ENCODE measurements at places on chromosomes 1 and 21. TPM values are rescaled to one million over a fixed set of nuclear protein-coding genes. Genes with fewer than 3 reads are reported as not detected.

MSH4 gene
- polyA plus RNA-seq: 0.60 TPM

PLEKHN1 gene
- 0.20 TPM for polyA plus RNA-seq

NAV1 gene
- polyA plus RNA-seq: 21.6 TPM

BRDT gene
- polyA plus RNA-seq: not detected

DNA sequence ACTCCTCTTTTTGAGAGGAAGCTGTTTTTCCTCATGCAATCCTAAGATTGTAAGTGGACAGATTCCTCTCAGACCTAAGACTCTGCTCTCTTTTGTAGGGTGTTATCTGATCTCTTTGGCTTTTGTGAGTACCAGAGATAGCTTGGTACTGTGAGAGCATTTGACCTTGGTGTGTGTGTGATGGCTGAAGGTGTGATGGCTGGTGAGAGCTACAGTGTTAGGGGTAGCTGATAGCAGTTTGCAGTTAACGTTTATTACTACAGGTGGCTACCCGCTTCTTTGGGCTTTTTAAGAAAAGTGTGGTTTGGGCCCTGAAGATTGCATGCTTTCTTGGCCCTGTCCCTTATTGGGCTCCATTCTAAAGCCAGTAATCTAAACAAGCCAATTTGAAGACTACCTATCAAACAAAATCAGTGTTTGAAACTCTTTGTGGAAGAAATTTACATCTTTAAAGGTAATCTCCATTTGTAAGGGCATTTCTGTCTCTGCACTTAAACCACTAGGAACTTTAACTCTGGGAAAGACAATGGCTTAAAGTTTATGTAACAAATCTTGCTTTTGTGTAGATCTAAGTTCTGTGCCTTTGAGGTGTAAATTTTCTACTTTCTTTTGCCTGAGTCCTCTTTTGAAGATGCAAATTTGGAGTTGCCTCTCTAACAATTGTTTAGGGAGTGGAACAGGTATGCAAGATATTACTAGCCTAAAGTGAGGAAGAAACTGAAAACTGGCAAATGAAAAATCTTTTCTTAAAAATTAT lies 85.3 kb upstream of the SERBP1 start:
- no peak for DNase-seq

DNA sequence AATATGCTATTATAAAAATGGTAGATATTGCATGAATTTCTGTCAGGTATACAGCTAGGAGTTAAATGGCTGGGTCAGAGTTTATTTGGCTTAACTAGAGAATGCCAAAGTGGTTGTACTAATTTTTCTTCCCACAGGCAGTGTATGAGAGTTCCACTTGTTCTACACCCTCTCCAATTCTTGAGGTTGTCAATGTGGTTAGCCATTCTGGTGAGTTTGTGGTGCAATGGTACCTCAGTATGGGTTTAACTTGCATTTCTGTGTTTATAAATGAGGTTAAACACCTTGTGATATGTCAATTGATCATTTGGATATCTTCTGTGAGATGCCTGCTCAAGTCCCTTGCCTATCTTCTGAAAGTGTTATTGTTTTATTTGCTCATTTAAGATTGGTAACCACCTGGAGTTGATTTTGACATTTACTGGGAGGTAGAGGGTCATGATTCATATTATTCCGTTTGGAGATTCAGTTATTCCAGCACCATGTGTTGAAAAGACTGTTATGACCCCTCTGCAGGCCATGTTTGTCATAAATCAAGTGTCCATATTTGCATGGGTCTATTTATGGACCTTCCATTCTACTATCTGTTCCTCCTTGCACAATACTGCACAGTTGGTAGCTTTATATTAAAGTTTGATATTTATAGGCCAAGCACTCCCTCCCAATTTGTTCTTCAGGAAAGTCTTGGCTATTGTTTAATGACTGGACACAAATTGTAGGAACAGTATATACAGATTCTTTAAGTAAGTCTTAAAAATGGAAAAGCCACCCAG lies 5.8 kb downstream of the FALEC start:
- no peak for DNase-seq

DNA sequence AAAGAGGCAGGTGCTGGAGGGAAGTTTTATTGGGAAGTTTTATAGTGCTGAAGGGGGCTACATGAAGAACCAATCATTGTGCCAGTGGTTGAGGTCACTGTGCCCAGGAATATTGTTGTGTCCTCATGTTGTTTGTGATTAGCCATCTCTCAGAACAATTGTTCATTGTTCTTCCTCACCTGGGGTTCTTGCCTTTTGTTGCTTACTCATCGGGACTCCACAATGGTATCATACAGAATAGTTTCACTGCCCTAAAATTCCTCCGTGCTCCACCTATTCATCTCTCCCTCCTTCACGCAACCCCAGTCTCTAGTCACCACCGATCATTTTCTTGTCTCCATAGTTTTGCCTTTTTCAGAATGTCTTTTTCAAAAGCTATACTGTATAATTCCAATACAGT lies 38.9 kb upstream of the CDC14A start:
- no peak for DNase-seq

GRCh38 chr1:171397851-171398469 lies 84.0 kb downstream of the FMO4 start:
- no peak for DNase-seq

- peak; percentile 67 for DNase-seq
Measured at GRCh38 chr1:182069028-182069466, 7.5 kb upstream of the ZNF648 start.

DNA sequence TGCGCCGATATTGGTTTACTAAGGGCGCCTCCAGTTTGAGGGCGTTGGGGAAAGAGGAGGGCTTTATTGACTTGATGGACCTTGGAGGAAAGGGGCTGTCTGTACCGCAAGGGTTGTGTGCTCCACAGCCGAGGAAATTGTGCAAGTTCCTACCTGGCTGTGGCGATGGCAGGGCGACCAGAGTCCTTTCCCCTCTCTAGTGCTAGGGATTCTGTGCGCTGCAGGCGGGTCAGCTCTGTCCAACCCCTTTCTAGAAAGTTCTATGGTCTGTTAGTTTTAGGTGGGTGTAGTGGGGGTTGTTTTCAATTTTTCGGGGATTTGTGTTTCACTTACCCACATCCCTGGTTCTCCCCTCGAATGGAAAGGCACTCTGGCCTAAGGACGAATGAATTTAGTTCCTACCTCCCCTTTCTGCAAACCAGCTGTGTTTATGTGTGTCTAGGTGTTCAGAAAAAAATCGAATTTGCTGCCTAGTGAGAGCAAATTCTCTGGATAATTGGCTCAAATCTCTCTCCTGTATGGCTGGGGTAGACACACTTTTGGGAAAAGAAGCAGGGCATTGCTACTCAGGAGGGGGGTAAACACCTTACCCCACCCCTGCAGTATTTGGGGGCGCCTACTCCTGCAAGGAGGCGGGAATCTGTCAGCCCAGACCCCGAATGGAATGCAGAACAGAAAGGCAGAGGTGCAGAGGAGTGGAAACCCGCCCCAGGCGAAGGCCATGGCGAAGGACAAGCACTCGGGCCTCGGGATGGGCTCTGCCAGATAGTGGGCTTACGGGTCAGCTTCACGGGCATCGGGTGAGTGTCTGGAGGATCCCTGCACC lies 2.0 kb downstream of the DMBX1 start:
- no peak for DNase-seq

- no peak for DNase-seq
Measured at GRCh38 chr1:119419109-119419508, 4.2 kb downstream of the HSD3B2 start.

DNA sequence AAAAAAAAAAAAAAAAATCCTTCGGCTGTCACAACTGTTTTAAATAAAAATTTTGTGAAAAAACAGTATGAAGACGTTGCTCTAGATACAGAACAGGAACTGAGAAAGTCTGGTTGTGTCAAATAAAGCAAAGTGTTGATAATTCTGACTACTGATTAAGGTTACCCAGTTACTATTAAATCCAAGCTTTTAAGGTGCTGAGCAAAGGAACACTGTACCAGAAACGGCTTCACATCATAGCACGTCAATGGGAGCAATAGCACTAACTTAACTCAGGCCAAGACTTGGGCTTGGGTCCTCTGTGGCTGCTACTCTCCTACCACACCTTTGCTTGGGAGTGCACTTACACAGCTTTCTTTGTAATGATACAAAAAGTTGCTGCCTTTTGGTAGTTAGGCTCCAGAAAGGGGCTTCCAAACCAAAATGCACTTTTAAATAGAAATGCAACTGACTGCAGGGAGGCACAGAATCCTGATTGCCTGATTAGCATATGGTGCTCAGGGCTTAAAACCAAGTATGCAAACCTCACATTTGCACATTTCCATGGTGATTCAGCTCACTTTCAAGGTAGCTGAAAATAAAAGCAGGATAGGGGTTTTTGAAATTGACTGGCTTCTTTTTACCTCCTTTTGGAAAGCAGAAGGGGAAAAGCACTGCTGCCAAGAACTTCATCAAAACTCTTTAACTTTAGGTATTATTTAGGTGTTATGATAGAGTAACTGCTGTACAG lies 6.3 kb downstream of the MCL1 start:
- no peak for DNase-seq

DNA sequence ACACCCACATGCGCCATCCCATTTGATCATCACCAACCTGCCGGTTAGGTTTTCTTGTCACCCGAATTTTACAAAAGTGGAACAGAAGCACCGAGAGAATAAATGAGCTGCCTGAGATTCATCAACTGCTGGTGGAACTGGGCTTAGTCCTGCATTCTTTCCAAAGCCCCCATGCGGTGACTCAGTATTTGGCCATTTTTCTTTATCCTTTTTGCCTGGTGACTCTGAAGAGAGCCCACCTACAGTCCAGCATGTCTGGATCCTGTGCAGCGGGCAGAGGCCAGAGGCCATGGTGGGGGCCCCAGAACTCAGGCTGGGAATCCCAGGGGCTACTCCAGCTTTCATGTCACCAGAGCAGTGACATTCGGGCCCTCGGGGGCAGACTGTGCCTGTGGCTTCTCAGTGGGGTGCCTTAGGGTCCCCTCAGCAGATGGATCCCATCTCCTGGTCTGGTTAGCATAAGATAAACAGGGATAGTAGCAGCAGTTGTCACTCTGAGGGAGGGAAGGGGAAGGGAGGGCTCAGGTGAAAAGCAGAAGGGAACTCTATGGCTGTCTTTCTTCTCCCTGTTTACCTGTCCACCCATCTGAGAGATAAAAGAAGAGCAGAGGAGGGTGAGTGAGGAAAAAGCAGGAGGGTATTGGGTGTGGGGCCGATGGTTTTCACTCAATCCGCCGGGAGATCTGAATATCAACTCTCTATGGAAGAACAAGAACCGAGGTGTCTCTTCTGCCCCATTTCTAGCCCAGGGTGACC lies 63.2 kb downstream of the KIF26B start:
- DNase-seq: no peak

- DNase-seq: no peak
Measured at GRCh38 chr1:53547231-53547790, 88.1 kb downstream of the DMRTB1 start.

GRCh38 chr21:45248301-45248892 lies 39.3 kb downstream of the POFUT2 start:
- DNase-seq: no peak

- no peak for DNase-seq
Measured at GRCh38 chr21:35234725-35235124, 185.6 kb upstream of the RUNX1 start.

DNA sequence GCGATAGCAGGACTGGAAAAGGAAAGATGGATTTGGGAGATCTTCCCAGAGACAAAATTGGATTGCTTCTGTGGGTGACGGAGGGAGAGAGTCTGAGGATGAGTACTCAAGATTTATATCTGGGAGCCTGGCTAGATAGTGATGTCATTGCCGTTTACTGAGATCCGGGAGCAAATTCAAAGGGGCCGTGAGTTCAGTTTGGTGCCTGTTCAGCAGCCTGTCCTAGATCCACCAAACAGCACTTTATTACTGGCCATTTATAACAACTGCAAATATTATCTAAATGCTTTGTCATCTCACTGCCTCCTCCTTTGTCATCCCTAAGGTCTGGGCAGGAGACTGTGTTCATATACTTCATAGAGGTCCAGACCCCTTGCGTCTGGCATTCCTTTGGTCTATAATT lies 29.2 kb downstream of the MAPKAPK2 start:
- DNase-seq: no peak

GRCh38 chr1:5754817-5755551 lies 237.2 kb downstream of the NPHP4 start:
- DNase-seq: no peak

DNA sequence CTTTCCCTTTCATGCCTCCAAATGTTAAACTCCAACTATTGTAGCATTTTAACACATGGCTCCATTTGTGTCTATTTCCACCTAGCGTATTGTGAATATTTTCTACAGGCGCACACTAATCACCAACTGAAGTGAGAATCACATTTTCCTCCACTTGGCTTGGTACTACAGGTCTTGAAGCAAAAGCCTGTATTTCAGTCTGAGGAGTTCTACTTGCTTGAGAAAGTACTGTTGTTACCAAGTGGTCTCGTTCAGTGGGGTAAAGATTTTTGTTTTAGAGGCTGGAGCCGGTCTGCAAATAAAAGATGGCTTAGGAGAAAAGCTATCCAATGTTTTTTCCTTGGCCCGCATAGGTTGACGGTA lies 550 bp upstream of the PTBP2 start:
- no peak for DNase-seq
